Activated T-cell treated with anti-CD3 and anti-CD28 coated beads for 24 hours (primary cell): ENCODE measurements at places on chromosomes 2 and 18.

GRCh38 chr2:122098306-122098705, 342.9 kb downstream of the TSN start:
- no peak for DNase-seq

- DNase-seq = no peak
These were observed 43.0 kb downstream of the E2F6 start for GRCh38 chr2:11422901-11423435.

- DNase-seq = no peak
These were observed 97.2 kb downstream of the PTGR3 start for GRCh38 chr18:75111760-75112159.

GRCh38 chr2:71746946-71747501, 293.7 kb downstream of the DYSF start:
- DNase-seq = no peak

DNA sequence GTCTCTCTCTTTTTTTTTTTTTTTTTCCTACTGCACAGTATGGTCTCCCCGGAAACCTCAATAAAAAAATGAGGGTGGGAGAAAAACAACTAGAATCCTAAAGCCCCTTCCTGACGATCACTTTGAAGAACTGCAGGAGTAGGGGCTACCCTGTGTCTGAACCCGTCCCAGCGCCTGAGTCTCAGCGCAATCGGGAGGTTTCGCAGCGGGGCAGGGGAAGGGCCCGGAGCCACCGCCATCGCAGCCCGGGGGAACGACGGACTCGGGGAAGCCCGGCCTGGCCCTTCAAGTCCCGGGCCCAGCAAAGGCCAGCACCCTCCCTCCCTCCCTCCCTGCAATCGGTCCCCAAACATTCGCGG, 411 bp downstream of the NARS1 start:
- DNase-seq = no peak

GRCh38 chr2:2839782-2840531, 508.9 kb upstream of the MYT1L start:
- no peak for DNase-seq

GRCh38 chr2:32862269-32863055, 84.3 kb upstream of the LTBP1 start:
- no peak for DNase-seq

GRCh38 chr2:27663285-27664153, at the start of the genes SLC4A1AP and SUPT7L:
TSS of gene SLC4A1AP (plus strand) at chr2:27663889. CDS start at chr2:27663915, 26 bp downstream.
TSS of gene SUPT7L (minus strand) at chr2:27663614. CDS start at chr2:27662192, 1,422 bp downstream.
- peak; percentile 65 for DNase-seq

DNA sequence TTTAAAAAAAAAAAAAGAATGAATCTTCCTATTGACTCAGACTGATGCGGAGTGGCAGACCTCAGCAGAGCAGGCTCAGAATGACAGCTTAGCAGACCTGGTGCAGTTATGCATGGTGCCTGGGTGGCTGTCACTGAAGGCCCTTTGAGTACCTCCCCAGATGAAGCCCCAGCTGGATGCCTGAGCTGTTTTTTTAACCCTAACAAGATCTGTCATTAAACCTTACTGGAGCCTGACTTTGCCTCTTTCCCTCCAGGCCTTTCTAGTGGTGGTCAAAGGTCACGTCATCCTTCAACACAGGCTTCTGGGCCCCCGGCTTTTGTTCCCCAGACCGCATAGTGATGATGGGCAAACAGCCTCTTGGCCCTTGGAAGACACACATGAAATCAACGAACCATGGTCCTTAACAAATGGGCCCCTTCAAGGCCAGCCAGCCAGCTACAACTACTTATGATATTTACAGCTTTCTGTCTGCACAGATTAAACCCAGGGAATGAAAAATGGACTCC, 138.3 kb upstream of the CYP1B1 start:
- DNase-seq = no peak

DNA sequence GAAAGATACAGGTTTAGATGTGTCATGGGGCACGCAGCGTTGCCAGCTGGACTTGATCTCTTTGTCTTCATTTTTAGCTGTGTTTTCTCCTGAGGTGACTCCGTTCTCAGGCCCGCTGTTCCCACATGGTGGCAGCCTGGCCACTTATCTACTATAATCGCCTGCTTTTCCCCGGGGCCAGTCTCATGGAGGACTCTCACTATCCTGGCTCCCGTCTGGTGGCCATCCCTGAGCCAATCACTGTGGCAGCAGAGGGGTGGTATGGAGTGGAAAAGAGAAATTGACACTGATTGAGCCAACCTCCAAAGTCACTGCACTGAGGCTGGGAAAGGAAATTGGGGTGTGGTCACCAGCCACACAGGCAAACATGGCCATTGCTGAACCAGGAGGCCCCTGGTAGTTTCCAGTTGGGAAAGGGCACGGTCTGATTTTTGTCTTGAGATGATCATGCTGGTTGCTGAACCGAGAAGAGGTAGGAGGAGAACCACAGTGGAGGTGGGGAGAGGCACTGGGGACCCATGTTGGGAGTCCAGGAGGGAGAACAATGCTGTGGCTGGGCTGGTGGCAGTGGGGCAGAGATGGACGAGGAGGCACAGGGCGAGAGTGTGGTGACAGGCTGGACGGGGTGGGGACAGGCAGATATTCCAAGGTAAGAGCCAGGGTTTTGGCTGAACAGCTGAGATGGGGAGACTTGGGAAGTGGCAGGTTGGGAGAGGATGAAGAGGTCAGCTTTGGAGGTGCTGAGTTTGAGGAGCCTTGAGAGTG, 45.6 kb downstream of the KCNIP3 start:
- DNase-seq = no peak

DNA sequence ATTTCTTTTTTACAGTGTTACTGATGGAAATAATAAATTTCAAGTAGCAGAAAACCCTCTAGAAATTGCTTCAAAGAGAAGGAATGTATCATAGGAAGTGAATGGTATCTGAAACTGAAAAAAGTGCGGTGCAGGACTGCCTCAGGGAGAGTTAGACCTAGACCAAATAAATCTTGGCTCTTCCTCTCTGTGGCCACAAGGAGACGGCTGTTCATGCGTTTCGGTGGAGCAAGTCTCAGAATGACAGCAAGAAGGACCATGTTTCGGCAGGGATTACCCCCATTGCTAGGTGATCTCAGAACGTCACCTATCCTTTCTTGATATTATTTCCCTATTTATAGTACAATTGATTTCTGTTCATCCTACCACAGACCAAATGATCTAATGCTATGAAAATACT, 522.3 kb downstream of the SOX11 start:
- DNase-seq = no peak

GRCh38 chr2:106107509-106108131, 86.5 kb downstream of the UXS1 start:
- peak; percentile 40 for DNase-seq

- no peak for DNase-seq
These were observed 47.2 kb upstream of the STON1 start for GRCh38 chr2:48482769-48483168.

- DNase-seq = no peak
These were observed 160.7 kb upstream of the EPAS1 start for GRCh38 chr2:46136481-46136880.

DNA sequence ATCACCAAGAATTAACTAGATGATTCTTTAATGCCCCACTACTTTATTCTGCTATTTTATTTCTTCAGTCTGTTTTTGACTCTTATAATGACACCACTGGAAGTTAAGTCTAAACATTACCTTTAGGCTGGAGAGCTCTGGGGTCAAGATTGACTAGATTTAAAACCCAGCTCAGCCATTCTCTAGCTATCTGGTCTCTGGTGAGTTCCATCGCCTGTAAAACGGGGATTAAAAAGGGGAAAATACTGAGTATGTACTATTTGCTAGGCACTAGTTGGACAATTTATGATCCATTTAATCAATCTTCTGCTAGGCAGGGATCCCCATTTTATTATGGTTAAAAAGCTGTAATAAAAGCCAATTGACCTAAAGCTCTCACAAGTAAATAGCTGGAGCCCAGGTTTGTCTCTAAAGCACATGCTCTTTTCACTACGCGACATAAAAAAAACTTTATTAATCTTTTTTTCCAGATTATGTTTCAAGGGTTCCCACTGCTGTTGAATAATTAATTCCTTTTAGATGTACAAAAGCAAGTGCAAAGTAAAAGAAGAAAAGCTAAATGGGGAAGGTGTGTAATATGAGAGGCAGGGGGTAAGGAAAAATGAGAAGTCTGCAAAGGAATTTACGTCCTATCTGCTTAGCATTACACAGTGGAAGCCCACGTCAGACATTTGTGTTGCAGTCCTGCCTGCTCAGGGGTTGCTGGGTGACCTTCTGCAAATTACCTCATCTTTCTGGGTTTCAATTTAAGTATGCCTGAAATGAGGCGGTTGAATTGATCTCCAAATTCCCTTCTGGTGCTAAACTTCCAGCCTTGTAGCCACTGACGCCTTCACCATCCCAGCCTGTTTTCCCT, 918 bp upstream of the NABP1 start:
- DNase-seq = peak; percentile 36

DNA sequence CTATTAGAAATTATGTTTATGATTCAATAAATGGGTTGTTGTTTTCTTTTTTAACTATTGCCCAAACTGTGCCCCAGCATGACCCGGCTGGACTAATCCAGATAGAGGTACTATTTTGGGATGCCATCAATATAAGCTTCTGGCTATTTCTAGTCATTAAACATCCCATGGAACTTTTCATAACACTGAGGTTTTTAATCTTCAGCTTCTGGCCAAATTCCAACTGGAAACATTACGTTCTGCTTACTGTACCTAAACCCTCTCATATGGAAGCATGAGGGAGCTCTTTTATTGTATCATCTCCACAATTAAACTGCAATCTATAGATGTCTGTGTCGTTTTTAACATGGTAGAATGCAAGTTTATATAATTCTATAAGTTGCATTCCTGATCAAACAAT, 674.7 kb downstream of the ARHGAP15 start:
- no peak for DNase-seq

GRCh38 chr2:158965641-158966040, 2.8 kb upstream of the TANC1 start:
- no peak for DNase-seq

- DNase-seq = peak; percentile 67
These were observed 73.8 kb downstream of the HDAC4 start for GRCh38 chr2:239326831-239327535.

DNA sequence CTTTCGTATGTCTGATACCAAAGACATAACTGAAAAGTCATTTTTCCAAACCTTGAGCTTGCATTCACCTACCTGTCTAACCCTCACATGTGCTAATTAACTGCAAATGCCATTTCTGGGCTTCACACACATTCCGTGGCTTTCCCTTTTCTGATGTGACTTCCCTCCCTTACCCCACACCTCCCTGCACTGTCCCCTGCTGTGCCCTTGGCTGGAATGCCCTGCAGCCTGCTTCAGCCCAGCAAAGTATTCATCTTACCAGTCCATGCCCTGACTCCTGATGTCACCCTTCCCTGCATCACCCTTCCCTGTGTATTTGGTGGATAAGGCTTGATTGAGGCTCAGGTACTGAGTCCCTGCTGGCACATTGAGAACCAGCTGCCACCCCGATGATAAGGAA, 12.2 kb downstream of the RETSAT start:
- no peak for DNase-seq

- no peak for DNase-seq
These were observed 45.0 kb upstream of the RIT2 start for GRCh38 chr18:43160509-43160908.

GRCh38 chr2:160561551-160562295, 68.1 kb upstream of the RBMS1 start:
- no peak for DNase-seq

DNA sequence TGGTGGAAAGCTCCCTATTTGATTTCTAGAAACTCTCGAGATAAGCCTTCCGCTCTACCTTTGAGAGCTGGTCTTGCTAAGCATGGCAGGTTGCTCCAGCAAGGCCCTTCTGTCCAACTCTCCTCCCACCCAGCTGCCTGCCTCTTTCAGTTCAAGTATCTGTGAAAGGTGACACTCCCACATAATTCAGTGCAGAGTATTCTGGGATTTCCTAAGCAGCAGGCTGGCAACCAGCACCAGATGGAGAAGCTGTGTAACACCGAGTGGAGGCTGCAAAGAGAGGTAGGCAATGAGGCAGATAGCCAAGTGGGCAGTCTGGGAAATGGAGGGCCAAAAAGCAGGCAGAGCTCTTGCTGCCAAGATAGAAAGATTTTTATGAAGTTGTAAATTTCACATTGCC, 88.4 kb upstream of the CAVIN2 start:
- no peak for DNase-seq

DNA sequence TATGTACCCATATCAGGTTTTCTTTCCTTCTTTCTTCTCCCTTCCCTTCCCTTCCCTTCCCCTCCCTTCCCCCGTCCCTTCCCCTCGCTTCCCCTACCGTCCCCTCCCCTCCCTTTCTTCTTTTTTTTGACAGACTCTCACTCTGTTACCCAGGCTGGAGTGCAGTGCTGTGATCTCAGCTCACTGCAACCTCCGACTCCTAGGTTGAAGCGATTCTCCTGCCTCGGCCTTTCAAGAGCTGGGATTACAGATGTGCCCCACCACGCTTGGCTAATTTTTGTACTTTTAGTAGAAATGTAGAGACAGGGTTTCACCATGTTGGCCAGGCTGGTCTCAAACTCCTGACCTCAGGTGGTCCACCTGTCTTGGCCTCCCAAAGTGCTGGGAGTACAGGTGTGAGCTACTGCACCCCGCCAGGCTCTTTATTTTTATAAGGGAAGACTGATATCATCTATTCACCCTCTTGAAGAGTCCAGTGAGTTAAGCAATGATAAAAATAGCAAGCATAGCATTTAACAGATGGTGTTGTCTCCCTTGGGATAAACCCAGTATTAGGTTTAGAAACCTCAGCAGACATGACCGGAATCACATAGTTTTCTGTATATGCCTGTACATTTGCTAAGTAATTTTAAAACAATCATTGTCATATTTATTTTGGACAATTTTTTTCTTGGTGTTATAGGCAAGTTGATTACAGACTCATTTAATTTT, 888.4 kb downstream of the TRIB2 start:
- no peak for DNase-seq

- no peak for DNase-seq
These were observed 185.1 kb upstream of the LHCGR start for GRCh38 chr2:48940606-48941005.

DNA sequence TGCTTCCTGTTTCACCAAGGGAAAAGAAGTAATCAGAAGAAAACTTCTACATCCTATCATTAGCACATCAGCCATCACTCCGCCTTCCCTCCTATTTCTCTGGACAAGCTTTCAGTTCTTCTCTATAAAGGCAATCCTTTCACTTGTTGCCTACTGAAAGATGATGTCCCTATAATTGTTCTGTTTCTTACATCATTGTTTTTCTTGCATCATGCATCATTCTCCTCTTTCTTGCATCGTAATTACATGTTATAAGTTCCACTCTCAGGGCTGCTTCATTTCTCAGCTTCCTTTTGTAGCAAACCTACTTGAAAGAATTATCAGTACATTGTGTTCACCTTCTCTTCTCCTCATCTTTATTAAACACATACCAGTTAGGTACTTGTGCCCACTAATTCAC, 7.2 kb downstream of the SLC30A6 start:
- no peak for DNase-seq

DNA sequence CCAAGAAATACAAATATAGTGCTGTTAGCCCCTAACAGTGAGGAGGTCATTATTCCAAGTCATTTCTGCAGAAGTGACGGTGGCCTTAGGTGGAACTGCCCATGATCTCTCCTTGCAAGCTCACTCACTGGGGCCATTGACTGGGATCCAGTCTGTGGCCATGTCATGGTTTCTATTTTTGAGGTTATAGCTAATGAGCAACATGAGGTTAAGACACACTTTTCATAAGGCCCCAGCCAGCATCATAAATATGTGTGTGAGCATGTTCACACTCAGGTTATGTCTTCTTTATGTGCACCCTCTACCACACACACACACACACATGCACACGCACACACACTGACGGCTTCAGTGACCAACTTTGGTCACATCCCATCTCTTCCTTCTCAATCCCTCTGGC, 484 bp downstream of the AFF3 start:
- DNase-seq = no peak
